ENCODE measurements at places on chromosomes 3 and 15.

GRCh38 chr3:193903966-193904365 lies 232.0 kb upstream of the HES1 start:
- DNase-seq = no peak

DNA sequence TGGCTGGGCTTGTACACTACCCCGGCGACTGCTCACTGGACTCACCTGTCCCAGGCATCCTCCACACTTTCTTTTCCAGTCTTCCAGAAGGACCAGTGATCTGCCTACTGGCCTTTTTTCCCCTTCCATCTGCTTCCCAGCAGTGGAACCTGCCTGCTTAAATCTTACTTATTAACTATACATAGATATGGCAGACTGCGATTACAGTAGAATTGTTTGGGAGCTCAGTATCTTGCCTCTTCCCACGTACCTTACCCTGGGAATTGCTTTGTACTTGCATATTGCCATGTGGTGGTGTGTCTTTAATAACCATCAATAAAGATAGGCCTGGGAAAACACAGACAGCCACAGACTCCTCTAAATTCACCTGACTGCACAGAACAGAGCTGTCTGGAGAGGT lies 11.8 kb upstream of the HES1 start:
- DNase-seq = no peak

- DNase-seq = no peak
Observed at GRCh38 chr15:92460023-92460422, 66.3 kb downstream of the ST8SIA2 start.

DNA sequence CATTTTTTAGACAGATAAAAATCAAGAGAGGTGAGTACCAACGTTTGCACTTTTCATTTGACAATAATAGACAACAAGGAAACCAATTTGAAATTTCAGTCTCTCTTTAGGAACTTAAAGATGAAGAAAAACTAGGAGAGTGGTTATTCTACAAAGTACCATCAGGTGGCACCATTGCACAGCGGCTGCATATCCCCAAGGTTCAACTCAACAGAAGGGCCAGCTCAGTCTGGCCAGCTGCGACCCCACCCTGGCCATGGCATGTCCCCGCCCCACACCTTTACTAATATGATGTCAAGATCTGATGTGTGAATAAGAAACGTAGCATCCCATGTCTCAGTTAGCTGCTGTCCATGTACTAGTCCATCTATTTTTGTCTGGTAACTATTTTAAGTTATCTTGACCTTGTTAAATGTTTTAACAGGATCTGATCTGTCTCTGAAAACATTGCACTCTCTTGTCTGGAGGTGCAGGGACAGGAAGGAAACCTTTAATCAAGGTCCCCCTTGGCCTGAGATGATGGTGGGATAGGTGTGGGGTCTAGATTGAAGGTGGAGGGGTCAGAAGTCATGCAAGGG lies 35.5 kb upstream of the CGNL1 start:
- DNase-seq = no peak

- DNase-seq = no peak
Observed at GRCh38 chr15:87293031-87293430, 963.5 kb downstream of the NTRK3 start.

GRCh38 chr15:56725386-56725785 lies 7.9 kb downstream of the ZNF280D start:
- DNase-seq = no peak

- DNase-seq = no peak
Observed at GRCh38 chr3:20743553-20744321, 557.7 kb upstream of the SGO1 start.

- DNase-seq = no peak
Observed at GRCh38 chr3:17550624-17551023, 191.8 kb downstream of the TBC1D5 start.

GRCh38 chr15:57418635-57419034 lies 42.3 kb downstream of the CGNL1 start:
- DNase-seq = no peak

DNA sequence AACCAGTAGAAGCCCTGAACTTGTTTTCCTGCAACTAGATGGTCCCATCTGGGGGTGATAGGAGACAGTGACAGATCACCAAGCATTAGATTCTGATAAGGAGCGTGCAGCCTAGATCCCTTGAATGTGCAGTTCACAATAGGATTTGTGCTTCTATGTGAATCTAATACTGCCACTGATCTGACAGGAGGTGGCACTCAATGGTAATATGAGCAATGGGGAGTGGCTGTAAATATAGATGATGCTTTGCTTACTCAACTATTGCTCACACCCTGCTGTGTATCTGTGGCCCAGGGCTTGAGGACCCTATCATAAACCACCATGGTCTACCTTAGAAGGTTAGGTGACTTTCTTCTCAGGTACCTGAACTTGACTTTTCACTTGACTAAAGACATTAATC lies 417.1 kb upstream of the ARHGEF26 start:
- no peak for DNase-seq

DNA sequence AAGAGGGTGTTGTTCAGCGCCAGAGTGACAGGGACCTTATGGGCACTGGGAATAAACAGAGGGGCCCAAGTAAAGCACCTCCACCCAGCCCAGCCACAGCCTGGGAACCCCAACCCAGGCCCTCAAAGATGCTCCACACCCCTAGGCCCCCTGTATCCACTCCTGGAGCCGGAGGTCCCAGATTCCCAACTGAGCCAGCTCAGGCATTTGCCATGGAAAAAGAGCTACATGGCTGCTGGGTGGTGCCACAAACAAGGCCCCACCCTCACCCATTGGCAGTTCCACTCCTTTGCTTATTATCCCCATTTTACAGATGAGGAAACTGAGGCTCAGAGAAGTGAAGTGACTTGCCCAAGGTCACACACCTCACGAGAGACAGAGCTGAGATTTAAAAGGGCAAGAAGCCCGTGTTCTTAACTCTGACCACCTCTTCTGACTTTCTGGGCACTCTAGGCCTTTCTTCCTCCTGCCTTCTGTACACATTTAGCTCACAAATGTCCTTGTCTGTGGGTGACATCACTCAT lies 16.9 kb downstream of the ANPEP start:
- no peak for DNase-seq

DNA sequence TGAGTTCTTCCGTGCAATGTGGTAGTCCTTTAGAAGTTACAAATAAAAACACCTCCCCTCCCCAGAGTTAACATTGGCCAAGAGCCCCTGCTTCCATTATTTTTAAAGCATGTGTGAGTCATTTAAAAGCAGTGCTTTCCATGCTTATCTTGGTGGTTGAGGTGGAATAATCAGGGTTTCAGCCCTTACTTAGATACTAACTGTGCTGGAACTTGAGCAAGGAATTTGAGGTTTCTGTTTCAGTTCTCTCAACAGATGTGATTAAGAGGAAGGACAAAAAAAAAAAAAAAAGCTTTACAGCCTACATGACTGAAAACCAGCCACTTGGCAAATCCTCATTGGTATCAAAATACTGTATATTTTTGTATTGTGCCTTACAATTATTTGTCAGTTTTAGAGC lies 64.5 kb downstream of the CGNL1 start:
- no peak for DNase-seq
